ENCODE measurements at places on chromosomes 7 and 10. TPM values are rescaled to one million over a fixed set of nuclear protein-coding genes. Genes with fewer than 3 reads are reported as not detected.

DNA sequence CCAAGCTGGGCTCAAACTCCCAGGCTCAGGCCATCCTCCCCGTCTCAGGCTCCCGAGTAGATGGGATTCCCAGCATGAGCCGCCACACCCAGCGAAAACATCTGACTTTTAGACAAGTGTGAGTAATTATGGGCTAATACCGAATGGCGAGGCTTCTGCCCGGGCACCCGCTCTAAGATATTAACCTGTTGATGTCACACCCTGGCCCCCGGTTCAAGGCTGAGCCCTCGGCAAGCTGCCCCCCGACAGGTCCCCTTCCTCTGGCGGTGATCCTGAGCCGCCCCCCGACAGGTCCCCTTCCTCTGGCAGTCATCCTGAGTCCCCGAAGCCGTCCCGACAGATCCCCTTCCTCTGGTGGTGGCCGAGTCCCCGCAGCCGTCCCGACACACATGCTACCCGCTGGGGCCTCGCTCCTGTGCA lies 5.2 kb downstream of the PSMG3 start:
- H3K27ac ChIP-seq = no peak overlapping the region
- DNase-seq = no peak
- no peak overlapping the region for H3K4me3 ChIP-seq
- H3K4me1 ChIP-seq = peaks cover 67% of the 10 kb centered on the region
- H3K27me3 ChIP-seq = no peaks in the 10 kb centered on the region

DNA sequence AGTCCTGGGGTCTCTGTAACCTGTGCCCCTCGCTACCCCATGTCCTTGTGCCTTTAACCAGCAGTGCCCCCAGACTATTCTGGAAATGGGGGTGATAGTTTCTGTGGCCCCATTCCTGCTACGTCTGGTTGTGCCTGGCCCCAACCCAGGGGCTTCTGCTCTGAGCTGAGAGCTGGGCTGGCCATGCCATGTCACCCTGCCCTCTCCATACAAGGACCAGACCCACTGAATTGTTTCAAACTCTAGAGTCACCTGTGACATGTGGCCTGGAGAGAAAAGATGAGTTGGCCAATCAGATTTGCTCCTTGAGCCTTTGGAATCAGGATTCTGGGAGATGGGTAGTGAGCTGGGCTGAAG lies 108.6 kb downstream of the GRK5 start:
- peaks cover 16% of the 10 kb centered on the region for H3K27me3 ChIP-seq
- no peak overlapping the region for H3K4me3 ChIP-seq
- no peaks in the 10 kb centered on the region for H3K36me3 ChIP-seq
- peaks cover 17% of the 10 kb centered on the region for H3K4me1 ChIP-seq
- H3K27ac ChIP-seq = no peak overlapping the region

DNA sequence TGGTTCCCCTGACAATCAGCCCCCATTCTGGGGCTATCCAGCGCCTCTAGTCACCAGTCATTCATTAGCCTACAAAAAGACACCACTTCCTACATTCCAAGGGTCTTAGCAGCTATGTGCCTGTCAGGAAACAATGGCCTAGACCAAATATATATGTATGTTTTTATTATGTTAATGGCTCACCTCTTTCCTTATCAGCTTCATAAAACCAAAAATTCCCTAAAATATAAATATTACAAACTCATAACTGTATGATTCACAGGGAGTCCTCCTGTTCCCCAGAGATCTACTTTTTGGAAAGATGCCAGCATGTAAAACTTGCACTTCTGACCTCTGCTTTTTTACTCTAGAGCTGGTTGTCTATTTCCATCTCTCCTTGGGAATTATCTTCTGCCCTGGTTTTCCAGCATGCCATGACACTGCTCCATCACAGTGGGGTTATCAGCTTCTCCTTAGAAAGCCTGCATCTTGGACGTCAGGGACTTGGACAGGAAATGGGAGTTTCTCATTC lies 79.2 kb downstream of the ABCA13 start:
- H3K36me3 ChIP-seq = no peaks in the 10 kb centered on the region
- peak; percentile 35 for DNase-seq
- no peak overlapping the region for H3K4me3 ChIP-seq
- H3K4me1 ChIP-seq = peaks cover 40% of the 10 kb centered on the region

- DNase-seq = no peak
- no peak overlapping the region for H3K27ac ChIP-seq
- H3K36me3 ChIP-seq = no peaks in the 10 kb centered on the region
Observed at GRCh38 chr10:44154956-44155355, 229.9 kb downstream of the CXCL12 start.

DNA sequence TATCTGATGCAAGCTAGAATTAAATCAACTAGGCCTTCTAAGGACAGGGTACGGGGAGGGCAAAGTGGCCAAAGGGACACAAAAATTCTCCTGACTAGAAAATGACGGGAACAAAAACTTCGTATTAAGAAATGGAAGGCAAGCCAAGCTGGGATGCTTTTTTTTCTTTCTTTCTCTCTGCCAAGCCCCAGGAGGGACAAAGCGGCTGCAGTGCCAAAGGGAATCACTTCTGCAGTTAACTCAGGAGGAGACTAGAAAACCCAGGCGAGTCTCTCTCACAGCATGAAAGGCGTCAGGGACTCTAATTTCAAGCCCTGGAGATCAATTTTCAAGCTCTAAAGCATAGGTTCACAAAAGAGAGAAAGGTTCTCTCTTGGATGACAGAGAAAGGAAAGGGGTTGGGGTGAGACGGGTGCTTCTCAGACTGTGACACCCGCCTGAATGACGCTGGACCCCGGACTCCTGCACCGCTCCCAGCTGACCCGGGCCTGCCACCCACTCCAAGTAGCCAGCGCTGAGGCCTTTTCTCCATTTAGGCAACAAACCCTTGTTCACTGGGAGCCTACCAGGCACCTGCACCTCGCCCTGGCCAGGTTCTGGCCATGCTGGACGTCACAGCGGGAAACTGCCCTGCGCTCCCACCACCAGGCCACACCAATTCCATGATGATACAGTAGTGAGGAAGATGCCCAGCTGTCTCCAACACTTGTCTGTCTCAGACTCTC lies 56.5 kb downstream of the KIAA1549 start:
- no peaks in the 10 kb centered on the region for H3K27me3 ChIP-seq
- H3K4me1 ChIP-seq = no peaks in the 10 kb centered on the region
- DNase-seq = no peak

DNA sequence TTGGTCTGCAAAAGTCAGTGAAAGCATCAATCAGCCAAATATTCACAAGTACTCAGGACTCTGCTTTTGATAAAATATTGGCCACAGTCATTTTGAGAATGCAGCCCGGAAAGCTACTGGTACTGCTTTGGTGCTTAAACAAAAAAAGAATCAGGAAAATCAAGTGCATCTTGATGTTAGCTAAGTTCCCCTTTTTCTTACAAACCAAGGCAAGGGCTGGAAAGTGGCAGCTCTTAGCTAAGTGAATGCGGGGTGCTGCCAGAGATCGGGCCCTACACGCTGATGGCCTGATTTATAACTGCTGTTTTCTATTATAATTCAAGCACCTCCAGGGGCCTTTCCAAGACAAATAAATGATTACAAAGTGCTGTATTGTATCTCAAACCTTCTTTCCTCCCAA lies 136.8 kb upstream of the MGMT start:
- no peak overlapping the region for H3K27ac ChIP-seq
- no peaks in the 10 kb centered on the region for H3K36me3 ChIP-seq
- H3K4me3 ChIP-seq = no peak overlapping the region
- no peak for DNase-seq

- H3K4me3 ChIP-seq = no peak overlapping the region
- peaks cover 7% of the 10 kb centered on the region for H3K36me3 ChIP-seq
- H3K27ac ChIP-seq = peak overlapping the region; percentile 4
- no peaks in the 10 kb centered on the region for H3K27me3 ChIP-seq
- DNase-seq = no peak
- H3K4me1 ChIP-seq = peaks cover 35% of the 10 kb centered on the region
Observed at GRCh38 chr10:24904824-24905223, 47.6 kb downstream of the PRTFDC1 start.

- no peak overlapping the region for H3K4me3 ChIP-seq
- DNase-seq = no peak
- H3K36me3 ChIP-seq = no peaks in the 10 kb centered on the region
- H3K27ac ChIP-seq = no peak overlapping the region
- H3K4me1 ChIP-seq = no peaks in the 10 kb centered on the region
Observed at GRCh38 chr7:75854233-75854632, 24.6 kb upstream of the RHBDD2 start.

GRCh38 chr10:88608052-88608732 lies 21.6 kb downstream of the LIPJ start:
- H3K27ac ChIP-seq = no peak overlapping the region
- H3K36me3 ChIP-seq = no peaks in the 10 kb centered on the region
- no peak overlapping the region for H3K4me3 ChIP-seq
- no peaks in the 10 kb centered on the region for H3K27me3 ChIP-seq
- DNase-seq = no peak
- no peaks in the 10 kb centered on the region for H3K4me1 ChIP-seq

DNA sequence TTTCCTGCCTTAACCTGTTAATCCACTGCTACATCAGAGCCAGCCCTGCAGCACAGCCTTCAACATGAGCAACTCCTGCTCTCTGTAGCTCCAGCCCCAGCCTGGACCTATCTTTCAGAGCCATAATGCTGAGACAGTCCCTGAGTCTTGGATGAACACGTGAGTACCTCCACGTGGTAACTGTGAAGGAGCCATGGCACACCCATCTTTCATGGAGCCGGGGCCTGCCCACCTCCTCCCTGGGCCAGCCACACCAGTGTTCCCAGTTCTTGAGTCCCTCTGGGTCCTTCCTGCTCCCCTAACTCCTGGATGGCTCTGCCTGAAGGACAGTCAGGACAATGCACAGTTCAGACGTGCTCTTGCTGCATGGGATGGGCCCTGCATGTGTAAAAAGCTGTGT lies 107.1 kb downstream of the TEX36 start:
- H3K36me3 ChIP-seq = no peaks in the 10 kb centered on the region
- no peak overlapping the region for H3K4me3 ChIP-seq
- H3K27ac ChIP-seq = no peak overlapping the region
- no peak for DNase-seq

DNA sequence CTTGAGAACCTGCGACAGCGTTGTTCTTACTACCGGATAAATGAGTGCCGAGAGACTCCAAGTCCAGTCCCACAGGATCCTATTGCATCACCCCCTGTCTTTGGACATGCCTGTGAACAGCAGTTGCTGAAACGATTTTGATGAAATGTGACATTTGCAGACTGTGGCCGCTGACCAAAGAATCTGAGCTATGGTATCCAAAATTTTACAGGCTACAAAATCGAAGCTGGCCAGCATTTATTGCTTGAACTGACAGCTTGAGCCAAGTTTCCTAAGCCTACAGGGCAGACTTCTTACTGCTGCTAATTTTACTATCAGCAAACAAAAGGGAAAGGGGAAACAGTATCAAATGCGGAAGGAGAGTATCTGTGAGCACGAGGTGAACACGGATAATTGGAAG lies 12.1 kb upstream of the NPVF start:
- H3K27ac ChIP-seq = no peak overlapping the region
- H3K4me1 ChIP-seq = no peaks in the 10 kb centered on the region
- peaks cover 71% of the 10 kb centered on the region for H3K27me3 ChIP-seq
- no peaks in the 10 kb centered on the region for H3K36me3 ChIP-seq
- DNase-seq = no peak

GRCh38 chr7:36037121-36037662 lies 115.9 kb upstream of the EEPD1 start:
- peaks cover 54% of the 10 kb centered on the region for H3K4me1 ChIP-seq
- peak overlapping the region; percentile 16 for H3K27ac ChIP-seq
- H3K4me3 ChIP-seq = no peak overlapping the region
- H3K27me3 ChIP-seq = no peaks in the 10 kb centered on the region

DNA sequence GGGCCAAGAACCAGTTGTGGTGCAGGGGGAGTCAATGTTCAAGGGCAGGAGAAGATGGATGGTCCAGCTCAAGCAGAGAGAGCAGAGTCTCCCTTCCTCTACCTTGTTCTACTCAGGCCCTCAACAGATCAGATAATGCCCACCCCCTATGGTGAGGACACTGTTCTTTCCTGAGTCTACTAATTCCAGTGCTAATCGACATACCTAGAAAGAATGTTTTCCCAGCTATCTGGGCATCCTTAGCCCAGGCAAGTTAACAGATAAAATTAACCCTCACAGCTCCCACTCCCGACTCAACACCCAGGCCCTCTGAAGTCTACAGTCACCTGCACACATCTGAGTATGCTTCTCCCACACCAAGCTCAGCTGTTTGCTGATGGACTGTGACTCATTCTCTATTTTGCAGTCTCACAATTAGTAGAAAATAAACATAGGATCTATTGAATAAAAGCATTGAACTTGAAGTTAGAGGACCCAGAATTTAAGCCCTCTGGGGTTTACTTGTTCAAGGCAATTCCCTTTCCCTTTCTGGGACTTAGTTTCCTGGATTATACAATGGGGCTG lies 17.1 kb downstream of the COL13A1 start:
- peaks cover 15% of the 10 kb centered on the region for H3K4me1 ChIP-seq
- H3K27me3 ChIP-seq = peaks cover 70% of the 10 kb centered on the region
- no peaks in the 10 kb centered on the region for H3K36me3 ChIP-seq
- H3K27ac ChIP-seq = no peak overlapping the region

DNA sequence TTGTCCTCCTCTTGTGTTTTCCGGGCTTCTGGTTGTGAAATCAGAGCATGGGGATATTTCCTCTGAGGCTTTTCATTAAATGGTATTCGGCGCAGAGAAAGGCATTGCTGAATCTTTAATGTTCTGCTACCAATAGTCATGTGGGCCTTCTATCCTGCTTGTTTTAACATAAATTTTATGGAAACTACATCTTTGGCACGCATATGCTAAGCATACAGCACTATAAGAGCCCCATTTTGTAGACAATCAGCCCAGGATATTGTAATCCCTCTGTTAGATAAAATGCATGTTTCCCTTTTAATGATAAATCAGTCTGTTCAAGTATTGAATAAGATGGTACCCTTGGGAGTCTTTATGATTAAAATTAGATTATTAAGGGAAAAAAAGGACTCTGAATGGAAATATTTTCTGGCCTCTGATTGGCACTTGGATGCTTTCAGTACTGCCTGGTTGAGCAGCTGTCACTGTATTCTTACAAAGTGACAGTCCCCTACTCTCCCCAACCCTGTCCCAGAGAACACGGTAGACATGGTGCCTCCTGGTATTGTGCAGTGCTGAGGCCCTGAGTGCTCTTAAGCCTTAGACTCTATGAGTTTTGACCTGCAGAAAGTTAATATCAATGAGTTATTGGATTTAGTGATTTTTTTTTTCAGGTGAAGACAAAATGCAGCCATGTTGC lies 256.3 kb downstream of the POU6F2 start:
- H3K27me3 ChIP-seq = peaks cover 9% of the 10 kb centered on the region
- no peak overlapping the region for H3K4me3 ChIP-seq
- no peak overlapping the region for H3K27ac ChIP-seq

POLL gene
- 25.7 TPM for total RNA-seq

BHLHA15 gene
- total RNA-seq = 1.8 TPM

ANKRD1 gene
- 6.2 TPM for total RNA-seq

GSTO2 gene
- 26.7 TPM for total RNA-seq

GATAD1 gene
- total RNA-seq = 26.0 TPM

TMEM176B gene
- total RNA-seq = 7.3 TPM

TMEM236 gene
- 0.51 TPM for total RNA-seq

UNC5B gene
- total RNA-seq = 0.39 TPM

NXPH1 gene
- not detected for total RNA-seq

All from Calu3 (cell line).